ENCODE measurements at places on chromosomes 1 and 21.
A peak's percentile ranks its signal among the peaks of the same experiment; 100 is the strongest.

- no peak for DNase-seq
Observed at GRCh38 chr1:96695954-96696353, 25.6 kb upstream of the PTBP2 start.

- DNase-seq = no peak
Observed at GRCh38 chr1:200428482-200429205, 18.8 kb upstream of the ZNF281 start.

DNA sequence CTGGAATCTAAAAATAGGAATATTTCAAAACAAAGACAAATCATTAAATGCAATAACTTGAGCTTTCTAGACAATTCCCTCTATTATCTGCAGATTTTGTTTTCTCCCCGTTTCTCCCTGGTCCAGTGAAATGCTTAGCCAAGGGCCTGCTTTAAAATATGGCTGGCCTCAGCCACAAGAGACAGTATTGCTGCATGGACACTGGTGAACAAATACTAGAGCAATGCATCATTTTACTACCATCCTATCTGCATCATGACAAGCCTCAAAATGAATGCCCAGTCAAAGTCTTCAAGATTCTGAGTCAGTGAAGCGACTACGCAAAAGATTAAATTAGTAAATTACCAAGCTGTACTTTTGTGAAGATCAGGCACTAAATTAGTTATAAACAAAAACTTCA, 80.5 kb downstream of the ENAH start:
- DNase-seq = no peak

DNA sequence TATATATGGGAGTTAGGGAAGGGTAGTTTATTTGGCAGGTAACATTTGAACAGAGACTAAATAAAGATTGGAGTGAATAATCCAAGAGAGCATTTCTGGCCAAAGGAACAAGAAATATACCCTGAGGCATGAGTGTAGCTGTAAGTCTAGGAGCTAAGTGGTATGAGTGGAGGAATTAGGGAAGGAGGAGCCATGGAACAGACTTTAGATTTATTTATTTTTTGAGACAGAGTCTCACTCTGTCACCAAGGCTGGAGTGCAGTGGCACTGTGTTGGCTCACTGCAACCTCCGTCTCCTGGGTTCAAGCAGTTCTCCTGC, 18.4 kb downstream of the CAPZA1 start:
- DNase-seq = no peak

DNA sequence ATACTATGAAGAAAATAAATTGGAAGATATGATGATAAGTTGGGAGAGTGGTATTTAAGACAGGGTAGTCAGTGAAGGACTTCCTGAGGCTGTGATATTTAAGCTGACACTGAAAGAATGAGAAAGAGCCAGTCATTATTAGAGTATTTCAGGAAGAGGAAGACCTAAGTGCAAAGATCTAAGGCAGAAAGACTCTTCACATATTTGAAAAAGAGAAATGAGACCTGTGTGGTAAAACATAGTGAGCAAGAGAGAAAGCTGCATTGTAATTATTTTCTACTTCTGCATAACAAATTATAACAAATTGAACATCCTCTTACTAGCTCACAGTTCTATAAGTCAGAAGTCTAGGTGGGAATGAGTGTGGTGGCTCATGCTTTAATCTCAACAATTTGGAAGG, 34.6 kb upstream of the DOCK7 start:
- no peak for DNase-seq

DNA sequence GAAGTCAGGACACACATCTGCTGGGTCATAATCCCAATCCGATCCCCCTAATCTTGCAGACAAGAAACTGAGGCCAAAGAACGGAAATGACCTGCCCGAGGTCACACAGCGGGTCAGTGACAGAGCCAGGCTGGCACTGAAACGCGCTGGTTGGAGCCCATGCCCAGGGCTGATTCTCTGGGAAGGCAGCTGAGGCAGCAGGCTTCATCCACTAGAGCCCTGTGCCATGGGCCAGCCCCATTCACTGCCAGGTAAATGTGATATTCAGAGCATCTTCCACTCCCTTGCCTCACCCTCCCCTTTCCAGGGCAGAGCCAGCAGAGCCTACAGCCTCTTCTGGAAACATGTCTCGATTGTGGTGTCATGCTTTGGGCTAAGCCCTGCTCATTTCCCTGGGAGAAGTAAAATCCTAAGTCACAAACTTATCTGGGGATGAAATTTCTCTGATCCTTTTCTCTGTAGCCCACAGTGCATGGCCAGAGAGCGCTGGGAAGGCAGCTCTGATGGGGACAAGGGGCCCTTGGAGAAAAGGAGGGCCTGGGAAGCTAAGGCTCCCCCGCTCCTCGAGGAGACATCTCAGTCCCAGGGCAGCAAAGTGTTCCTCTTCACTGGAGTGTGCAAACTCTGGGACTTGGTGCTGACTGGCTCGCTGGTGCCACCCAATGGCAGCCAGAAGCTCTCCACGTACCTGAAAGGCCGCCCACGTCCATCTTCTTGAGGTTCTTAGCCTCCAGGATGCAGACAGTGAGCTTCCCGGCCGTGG, 110.4 kb downstream of the SYT2 start:
- DNase-seq = no peak

GRCh38 chr1:111648806-111649205, 29.2 kb downstream of the RAP1A start:
- no peak for DNase-seq

DNA sequence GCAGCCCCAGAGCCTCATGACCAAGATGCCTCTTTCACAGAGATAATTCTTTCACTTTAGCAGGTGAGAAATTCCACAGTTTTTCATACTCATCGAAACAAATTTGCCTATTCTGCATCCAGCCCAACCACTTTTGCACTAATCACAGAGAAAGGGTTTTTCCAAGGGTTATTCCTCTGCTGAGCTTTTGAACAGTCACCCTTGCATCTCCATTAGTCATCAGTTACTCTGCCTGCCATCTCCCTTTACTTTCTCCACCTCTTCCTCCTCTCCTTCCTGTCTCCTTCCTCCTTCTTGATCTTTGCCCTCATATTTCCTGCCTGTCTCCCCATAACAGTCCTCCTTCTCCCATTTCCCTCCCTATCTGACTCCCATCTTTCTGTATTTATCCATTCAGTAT, 43.9 kb downstream of the FH start:
- DNase-seq = no peak

DNA sequence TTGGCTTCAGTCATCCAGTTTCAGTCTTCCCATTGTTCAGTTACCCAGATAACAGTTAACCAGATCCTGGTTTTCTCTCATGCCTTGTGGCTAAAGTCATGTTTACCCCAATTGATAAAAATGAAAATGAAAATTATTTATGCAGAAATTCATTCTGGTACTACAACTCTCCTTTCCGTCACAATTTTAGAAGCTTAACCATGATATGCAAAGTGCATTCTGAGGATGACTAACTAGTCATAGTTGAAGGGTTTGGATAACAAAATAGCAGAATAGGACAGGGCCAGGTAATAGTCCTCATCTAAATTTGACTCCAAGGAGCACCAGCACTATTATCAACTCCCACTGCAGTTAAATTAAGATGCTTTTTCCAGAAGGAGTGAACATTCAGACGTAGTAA, 94.7 kb downstream of the NTMT2 start:
- DNase-seq = no peak

DNA sequence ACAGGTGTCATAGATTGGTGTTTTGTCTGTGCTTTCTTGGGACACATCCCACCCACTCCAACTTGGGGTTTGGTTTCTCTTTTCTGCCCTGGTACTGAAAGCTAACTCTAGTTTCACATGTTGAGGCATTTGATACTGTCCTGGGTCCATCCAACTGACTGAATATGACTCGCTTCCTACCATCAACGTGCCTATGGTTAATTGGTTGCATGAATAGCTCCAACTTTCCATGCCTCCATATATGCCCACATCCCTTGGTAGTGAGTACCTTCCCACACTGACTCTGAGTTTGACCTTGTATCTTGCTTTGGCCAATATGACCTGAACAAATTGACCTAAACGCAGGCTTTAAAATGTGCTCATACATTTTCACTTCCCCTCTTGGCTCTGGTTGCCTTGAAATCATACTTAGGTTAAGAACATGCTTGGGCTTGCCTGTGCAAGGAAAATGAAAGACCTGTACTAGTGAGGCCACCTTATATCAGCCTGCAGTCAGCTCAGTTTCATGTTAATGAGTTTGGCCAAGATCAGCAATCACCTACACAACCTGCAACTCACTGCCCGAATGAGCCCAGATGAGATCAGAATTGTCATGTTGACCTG, 81.0 kb upstream of the KCNK2 start:
- DNase-seq = no peak

DNA sequence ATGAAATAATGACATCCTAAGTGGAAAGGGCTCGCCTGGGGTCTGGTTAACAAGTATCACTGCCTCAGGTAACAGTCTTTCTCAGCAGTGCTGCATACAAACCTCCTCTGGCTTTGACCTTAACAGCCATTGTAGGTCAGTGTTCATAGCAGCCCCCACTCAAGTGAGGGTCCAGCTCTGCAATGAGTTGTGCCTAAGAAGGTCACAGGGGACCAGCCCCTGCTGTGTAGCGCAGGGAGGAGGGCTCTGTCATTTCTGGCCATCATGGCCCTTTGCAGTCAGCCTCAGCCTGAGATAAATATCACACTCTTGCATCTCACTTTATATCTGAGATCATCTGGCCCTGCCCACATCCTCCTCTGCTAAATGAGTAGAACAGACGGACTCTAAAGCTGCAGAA, 18.1 kb upstream of the MYSM1 start:
- DNase-seq = no peak

- DNase-seq = no peak
Observed at GRCh38 chr1:87957331-87957730, 628.7 kb downstream of the LMO4 start.

- DNase-seq = peak; percentile 23
Observed at GRCh38 chr1:111756124-111756513, 418 bp downstream of the DDX20 start.

DNA sequence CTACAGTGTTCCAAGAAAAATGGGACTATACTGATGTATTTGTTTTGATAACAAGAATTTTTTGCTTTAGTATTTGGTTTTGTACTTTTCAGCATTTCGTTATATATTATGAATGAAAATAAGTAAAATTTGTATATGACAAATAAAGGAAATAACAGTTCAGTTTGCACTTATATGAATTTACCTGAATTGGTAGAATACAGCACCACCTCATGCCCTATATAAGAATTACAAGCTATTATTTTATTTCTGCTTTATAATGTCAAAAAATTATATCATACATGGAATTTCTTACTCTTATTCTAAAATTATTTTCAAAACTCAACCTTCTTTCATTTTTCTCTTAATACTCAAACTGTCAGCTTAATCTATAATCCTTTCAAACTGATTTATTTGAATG, 14.6 kb downstream of the EFCAB7 start:
- DNase-seq = no peak

DNA sequence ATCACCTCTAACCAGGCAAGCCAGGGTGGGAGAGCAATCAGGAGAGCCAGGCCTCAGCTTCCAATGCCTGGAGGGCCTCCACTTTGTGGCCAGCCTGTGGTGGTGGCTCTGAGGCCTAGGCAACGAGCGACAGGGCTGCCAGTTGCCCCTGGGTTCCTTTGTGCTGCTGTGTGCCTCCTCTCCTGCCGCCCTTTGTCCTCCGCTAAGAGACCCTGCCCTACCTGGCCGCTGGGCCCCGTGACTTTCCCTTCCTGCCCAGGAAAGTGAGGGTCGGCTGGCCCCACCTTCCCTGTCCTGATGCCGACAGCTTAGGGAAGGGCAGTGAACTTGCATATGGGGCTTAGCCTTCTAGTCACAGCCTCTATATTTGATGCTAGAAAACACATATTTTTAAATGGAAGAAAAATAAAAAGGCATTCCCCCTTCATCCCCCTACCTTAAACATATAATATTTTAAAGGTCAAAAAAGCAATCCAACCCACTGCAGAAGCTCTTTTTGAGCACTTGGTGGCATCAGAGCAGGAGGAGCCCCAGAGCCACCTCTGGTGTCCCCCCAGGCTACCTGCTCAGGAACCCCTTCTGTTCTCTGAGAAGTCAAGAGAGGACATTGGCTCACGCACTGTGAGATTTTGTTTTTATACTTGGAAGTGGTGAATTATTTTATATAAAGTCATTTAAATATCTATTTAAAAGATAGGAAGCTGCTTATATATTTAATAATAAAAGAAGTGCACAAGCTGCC, 19.8 kb downstream of the CSF1 start:
- DNase-seq = no peak

DNA sequence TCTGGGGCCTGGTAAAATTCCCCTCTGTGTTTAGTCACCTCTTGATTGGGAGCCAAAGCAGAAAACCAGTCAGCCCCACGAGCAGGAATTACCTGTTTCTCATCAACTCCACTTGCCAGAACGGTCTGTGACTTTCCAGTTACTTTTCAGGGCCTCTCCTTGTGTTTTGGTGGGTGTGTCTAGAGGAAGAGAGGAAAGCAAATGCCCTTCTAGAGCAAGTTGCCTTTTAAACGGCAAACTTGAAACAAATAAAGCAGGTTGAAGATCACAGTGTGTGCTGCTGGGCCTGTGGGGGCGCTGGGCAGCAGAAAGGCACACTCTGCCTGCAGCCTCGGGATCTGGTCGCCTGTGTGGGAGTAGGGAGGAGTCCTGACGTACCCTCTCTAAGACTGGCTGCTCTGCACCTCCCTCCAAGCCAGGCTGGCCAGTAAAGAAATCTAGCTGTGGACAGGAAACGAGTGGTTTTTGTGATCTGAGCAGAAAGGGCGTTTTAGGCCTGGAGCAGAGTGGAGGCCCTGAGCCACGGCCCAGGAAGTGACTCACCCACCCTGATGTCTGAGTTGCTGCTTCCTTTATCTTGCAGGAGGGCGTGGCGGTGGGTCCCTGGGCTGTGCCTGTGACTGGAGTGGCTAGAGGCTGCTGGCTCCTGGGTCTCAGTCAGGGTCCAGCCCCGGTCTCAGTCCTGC, 11.1 kb upstream of the S100A11 start:
- DNase-seq = peak; percentile 64

GRCh38 chr1:46937270-46937669, 4.0 kb downstream of the CYP4A11 start:
- no peak for DNase-seq

DNA sequence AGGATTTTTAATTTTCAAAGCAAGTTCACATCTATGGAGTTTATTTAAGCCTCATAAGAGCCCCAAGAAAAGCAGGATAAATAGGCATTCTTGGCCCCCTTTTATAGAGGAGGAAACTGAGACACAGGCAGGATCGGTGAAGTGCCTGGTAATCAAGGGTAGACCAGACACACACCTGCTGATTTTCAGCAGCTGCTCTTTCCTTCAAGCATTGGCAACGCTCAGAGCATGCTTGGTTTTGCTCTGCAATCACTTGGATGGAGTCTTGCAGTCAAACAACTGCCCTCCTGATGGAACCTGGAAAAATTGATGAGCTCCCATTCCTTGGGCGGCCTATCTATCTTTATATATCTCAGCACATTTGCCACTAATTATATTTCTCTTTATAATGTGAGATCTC, 478.9 kb upstream of the CAMK1G start:
- no peak for DNase-seq

GRCh38 chr1:30638811-30639210, 84.6 kb downstream of the MATN1 start:
- no peak for DNase-seq

DNA sequence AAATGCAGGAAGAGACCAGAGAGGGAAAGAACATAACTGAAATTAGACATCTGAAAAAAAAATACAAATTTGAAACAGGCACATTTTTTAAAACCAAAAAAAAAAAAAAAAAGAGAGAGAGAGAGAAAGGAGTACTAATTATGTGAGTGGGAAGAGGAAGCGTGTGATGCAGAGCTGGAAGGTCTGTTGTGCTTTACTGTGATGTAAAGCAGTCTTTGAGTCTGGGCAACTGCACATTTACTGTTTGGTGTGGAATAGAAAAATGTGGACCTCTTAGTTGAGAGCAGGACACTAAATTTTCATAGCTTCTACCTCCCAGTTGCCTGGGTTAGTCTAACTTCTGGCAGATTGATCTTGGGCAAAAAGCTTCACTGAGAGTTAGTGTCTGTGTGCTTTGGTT, 16.5 kb downstream of the LHX9 start:
- no peak for DNase-seq
